ENCODE measurements at places on chromosomes 6 and 20.

GRCh38 chr6:104623052-104623690 lies 236.5 kb downstream of the HACE1 start:
- no peak for DNase-seq

- DNase-seq = no peak
Observed at GRCh38 chr20:18289306-18289705, 979 bp downstream of the ZNF133 start.

- DNase-seq = no peak
Observed at GRCh38 chr6:62466607-62467006, 180.6 kb upstream of the KHDRBS2 start.

- no peak for DNase-seq
Observed at GRCh38 chr20:926670-927069, 10.5 kb upstream of the ANGPT4 start.

DNA sequence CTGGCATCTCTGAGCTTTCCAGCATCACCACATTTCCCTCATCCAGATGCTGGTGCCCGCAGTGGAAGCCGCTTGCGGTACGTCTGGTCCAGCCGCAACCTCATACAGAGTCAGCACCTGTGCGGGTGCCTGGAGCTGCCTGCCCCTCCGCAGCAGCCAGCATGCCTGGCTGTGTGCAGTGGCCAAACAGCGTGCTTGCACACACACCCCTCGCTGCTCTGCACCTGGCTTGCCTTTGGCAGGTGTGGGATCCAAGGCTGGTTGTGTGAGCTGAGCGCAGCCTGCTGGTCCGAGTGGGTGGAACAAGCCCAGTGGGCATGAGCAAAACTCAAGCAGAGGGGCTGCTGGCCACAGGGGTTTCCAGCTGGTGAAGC lies 3.1 kb upstream of the HINT3 start:
- DNase-seq = no peak

All from midbrain (tissue), 1 donor.